ENCODE measurements at places on chromosomes 2 and 18.

- no peak for DNase-seq
Observed at GRCh38 chr18:23077493-23078256, 57.6 kb upstream of the CABLES1 start.

DNA sequence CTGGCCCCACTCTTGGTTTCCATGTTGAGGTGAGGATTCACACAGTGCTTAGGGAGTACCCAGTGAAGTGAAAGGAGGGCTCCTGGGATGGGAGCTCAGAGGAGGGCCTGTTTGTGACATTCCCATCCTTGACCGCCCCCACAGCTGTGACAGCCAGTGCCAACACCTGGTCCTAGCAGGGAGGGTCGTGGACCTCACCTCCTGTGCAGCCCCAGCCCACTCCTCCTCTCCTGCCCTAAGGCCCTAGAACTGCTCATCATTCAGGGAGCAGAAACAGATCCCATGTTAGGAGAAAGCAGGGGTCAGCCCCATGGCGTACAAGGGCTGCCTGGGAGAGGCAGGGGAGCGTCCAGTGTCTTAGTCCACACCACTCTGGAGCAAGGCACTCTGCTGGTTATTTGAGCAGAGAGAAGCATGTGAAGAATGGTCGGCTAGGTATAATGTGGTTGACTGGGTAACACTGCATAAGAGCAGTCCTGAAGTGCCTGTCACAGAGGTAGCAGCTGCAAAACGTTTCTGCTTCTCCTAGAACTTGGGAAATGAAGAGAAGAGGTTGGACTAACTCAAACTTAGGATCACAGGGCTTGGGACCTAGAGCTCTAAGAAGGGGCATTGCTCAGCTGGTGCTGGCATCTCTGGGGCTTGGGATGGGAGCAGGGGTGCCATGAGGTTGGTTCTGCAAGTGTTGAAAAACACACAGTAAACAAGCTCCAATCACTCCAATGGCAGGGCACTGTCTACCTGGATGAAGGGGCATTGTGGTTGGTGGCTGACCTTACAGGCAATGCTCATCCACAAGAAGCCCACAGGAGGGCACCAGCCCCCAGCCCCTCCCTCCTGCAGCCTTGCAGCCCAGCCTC, 55.6 kb downstream of the FAM168B start:
- no peak for DNase-seq

DNA sequence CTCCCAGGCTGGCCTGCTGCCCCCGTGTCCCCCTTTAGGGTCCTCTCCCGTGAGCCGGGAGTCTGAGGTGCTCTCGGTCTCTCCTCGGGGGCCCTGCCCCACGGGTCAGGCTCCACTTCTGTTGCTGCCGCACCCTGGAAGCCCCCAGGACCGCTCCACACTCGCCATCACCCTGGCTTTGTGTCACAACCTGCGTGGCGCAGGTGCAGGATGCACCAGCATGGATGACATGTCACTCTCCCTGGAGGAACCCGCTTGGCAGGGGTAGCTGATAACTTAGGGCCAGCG, 10.8 kb upstream of the ARHGEF4 start:
- no peak for DNase-seq

DNA sequence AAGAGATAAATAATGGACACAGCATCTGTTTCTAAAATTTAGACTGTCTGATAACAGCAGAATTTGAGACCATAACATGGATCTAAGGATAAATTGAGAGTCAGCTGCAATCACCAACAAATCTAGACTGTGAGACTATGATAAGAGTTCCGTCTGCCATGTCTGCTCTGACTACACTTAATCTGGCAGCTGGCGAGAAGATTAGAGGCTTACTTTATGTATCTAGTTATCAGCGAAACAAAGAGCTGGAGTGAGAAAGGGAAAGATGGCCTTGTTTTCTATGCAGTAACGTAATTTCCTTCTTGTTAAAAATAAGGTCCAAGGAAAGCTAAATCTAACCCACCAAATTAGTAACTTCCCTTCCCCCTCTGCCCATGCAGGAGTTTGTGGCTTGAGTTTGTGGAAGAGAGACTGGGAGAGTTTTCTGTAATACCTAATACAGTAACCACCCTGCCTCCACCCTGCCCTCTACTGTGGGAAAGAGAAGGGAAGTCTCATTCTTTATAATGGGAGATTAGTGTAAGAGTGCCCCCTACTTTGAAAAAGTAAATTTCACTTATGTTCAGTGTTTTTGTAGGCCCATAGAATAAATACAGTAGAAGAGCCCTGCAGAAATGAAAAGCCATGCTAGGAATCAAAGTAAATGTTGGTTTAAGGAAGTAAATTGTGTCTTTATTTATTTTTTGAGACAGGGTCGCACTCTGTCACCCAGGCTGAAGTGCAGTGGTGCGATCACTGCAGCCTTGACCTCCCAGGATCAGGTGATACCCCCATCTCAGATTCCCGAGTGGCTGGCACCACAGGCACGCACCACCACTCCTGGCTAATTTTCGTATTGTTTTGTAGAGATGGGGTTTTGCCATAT, 27.5 kb downstream of the EML4 start:
- no peak for DNase-seq

DNA sequence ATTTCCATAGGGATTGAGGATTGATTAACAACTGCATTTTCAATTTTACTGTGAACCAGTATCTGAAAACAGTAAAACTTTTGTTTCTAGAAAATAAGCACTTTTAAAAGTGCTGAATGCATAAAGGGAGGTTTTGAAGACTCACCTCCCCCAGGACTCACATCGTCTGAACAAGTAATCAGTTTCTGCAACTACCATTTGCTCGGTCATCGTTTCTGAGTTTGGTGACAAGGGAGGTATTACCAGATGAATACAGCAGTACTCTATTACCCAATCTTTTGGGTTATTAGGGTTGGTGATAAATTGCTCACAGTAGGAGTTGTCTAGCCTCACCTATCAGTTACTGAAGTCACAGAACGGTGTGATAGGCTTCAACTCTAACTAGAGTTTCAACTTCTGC, 234.5 kb upstream of the FN1 start:
- DNase-seq: no peak

DNA sequence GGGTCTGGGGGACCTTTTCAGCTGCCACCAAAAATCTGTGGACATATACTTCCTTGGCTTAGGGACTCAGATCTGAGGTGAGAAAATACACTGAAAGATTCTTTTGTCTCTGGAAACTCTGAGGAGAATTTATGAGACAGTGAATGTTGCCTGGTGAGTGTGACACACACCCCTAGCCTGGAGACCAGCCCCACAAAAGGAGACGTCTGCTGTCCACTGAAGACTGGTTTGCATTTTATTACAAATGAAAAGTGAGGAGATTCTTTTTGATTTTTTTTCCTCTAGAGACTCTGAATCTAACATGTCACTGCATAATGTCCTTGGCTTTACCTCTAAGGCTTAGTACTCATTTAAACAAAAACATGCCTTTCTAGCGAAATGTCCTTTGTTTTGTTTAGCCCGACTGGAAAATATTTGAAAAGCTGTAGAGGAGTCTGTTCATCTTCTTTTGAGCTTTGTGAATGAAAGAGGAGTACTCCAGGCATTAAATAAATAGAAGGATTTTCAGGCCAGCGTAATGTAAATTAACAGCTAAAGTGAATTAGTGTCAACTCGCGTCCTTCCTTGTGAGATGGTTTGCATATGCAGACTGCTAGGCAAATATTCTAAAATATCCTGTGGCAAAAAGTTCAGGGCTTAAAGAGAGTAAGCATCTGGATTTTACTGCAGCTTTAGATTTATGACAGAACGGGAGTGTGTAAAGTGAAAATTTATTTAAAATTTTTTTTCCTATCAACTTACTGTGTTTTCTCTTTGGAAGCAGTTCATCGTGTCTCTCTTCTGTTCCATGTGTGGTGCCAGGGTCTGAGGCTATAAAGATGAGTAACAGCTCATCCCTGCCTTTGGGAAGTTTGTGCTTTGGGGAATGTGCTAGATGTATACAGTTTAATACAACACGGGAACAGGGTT, 125.4 kb downstream of the VWA3B start:
- DNase-seq: no peak

DNA sequence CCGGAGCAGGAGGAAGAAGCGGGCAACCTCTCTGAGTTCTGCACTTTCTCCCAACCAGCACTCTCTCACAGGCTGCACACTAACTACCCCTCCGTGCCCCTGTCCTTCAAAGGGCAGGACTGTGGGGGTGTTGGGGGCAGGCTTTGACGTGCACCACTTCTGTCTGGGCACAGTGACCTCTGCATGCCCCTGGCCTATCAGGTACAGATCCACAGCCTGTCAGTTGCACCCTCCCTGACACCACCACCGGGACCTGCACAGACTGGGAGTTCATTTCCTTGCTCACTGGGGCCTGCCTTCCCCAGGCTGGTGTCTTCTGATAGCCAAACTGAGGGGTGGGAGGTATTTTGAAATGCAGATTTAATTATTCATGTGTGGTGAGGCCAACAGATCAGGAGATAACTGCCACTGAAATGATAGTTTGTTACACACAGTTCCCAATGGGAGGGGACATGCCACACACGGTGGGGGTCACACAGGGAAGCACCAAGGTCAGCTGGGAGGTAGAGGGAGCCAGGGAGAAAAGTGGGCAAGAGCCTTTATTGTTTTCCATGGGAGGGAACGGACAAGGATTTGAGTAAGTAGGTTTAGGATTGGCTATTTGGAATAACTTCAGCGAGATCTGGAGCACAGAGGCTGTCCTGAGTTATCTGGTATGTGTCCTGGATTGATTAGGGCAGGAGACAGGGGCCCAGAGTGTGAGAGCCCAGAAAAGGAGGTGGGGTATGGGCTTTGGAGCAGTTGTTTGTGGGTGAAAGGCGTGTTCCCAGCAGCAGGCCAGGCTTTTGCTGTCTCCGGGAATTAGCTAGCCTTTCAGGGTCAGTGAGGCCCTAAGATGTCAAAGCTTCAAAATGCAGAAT, 251.6 kb downstream of the AFF3 start:
- DNase-seq: no peak

GRCh38 chr2:190722835-190723234, 74.0 kb downstream of the NAB1 start:
- DNase-seq: no peak

DNA sequence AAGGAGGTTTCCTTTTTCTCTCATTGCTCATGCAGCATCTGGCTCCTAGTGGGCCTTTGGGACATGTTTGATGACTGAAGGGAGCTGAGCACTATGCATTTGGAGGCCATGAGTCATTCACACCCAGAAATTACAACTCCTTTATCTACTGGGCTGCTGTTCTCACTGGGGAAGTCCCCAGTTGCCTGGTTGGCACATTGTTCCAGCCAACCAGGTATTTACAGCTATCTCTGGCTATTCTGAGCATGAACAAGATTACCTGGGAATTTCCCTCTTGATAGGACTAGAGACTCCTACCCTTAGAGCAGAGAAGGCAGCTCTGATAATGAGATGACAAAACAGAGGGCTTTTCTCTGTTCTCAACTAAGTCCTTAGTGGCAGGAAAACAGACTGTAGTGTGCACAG, 206.5 kb downstream of the SETBP1 start:
- DNase-seq: no peak

GRCh38 chr2:134181219-134181618, 72.7 kb upstream of the MGAT5 start:
- peak; percentile 7 for DNase-seq

- DNase-seq: no peak
Observed at GRCh38 chr2:120037995-120038541, 25.2 kb downstream of the EPB41L5 start.

- no peak for DNase-seq
Observed at GRCh38 chr2:203683932-203684556, 22.4 kb upstream of the CD28 start.

DNA sequence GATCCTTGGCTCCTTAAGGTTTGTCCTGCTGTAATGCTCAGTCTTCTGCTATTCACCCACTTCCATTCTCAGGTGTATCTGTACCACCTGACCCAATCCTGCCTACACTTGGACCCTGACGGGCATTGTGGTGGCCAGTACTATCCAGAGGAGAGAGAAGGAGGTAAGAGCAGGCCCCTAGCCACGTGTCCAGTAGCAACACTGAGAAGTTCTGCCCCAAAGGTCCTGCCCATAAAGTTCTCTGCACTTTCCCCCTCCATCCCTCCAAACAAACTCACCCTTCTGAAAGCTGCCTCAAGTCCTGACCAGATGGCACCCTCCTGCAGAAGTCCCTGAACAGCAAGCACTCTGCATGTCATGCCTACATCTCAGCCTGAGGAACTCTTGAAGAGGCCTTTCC, 18.3 kb downstream of the TTC32 start:
- DNase-seq: no peak

GRCh38 chr2:209473930-209474419, 50.1 kb downstream of the MAP2 start:
- no peak for DNase-seq

All from activated CD8-positive, alpha-beta memory T cell treated with anti-CD3 and anti-CD28 coated beads for 1 hour (primary cell).